NCI-H460 (cell line): ENCODE measurements at places on chromosomes 2 and 18.
A peak's percentile ranks its signal among the peaks of the same experiment; 100 is the strongest.

- DNase-seq: no peak
Observed at GRCh38 chr18:49151482-49151881, 200.7 kb upstream of the SMAD7 start.

DNA sequence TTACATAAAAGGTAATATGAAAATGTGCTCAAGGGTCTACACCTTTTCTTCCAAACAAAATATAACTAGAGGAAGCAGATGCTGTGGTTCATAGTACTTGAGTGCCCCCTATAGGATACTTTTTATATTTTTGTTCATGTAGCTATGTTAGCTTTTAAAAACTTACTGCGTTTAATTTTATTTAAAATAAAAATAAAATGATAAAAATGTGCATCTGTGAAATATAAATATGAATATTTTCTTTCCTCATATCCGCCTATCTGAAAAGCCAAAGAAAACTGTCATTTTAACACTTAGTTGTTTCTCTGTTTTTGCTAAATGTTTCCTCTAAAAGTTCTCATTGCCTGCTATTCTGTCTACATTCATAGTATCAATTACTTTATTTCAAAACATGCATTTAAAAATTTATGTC lies 9.6 kb upstream of the LRP1B start:
- peak; percentile 34 for DNase-seq

DNA sequence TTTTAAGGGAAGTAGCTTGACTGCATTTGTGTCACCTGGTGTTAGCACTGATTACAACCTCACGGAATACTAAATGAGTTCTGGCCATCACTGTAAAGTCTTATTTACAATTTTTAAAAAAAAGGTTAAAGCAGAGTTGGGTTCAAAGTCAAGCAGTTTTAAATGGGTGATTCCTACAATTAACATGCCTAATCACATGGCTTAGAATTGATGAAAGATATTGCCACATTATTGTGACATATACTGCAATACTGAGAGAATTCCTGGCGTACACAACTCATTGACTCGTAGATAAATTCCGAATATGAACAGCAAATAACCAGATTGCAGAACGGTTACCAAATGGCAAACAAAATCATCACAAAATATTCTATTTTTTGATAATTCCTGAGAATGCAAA lies 34.2 kb downstream of the ROCK2 start:
- DNase-seq: no peak

DNA sequence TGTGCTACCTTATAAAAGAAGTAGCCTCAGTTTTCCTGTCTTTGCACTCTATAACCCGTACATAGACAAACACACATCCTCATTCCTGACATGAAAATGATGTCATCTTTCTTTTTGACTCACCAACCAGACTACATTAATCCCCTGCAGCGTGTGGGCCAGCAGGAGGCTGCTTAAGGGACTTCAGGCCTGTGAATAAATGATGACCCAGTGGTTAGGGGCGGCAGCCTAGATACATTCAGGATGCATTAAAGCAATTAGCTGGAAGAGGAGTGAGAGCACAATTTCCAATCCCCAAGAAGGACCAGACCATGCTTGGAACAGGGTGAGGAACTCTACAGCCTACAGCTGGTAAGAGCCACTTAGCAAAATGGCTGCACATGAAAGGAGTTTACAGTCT lies 57.3 kb upstream of the KLF7 start:
- no peak for DNase-seq

DNA sequence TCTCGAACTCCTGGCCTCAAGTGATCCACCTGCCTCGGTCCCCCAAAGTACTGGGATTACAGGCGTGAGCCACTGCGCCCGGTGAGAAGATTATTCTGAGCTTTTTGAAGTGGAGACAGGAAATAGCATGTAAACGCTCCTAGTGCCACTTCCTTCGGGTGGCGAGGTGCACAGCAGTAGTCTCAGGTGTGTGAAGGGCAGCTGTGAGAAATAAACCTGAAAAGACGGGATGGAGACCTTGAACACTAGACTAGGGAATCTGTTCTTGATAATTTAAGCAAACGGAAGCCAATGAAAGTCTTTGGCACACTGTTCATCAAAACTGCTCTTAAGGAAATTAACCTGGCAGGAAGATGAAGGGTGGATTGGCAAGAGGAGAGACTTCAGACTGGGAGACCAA lies 439 bp upstream of the PLEKHH2 start:
- no peak for DNase-seq

GRCh38 chr2:53631313-53632125 lies 136.1 kb upstream of the CHAC2 start:
- DNase-seq: no peak
